GM04503 (cell line): ENCODE measurements at places on chromosomes 1 and 21.

- no peak for DNase-seq
These were observed 64.6 kb downstream of the IER5 start for GRCh38 chr1:181152892-181153633.

GRCh38 chr1:59972216-59972927 is 45.8 kb upstream of the CYP2J2 start:
- no peak for DNase-seq

DNA sequence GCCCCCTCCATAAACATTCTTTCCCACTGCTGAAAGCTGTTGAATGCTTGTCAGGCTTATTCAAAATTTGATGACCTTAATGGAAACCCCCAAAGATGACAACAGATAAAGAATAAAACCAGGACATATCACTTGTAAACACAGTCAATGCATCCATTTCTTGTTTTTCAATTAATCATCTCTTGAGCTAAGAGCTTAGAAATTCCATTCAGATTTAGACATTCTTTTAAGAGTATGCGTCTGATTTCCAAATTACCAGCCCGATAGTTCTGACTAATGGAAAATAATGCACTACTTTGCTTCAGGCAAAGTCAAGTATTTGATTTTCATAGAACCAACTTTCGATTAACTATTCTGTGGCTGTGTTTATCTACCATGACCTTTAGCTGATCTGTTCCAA is 100.6 kb upstream of the RUNX1 start:
- DNase-seq, result no peak

DNA sequence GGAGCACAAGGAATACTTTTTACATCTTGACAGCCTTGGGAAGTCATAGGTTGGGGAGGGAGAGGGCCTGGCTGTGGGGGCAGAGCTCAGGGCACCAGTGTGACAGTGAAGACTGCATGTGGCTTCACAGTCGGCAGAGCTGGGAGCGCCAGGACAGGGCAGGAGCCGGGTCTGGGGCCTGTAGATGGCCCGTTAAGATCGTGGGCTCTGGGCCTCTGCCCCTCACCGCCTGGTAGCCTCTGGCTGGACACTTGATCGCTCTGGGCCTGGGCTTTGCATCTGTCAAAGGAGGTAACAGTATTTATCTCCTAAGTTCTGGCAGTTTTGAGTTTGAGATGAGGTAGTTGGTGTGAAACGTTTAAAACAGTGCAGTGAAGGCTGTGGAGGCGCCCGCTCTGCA is 4.8 kb downstream of the SLX9 start:
- DNase-seq, result no peak

DNA sequence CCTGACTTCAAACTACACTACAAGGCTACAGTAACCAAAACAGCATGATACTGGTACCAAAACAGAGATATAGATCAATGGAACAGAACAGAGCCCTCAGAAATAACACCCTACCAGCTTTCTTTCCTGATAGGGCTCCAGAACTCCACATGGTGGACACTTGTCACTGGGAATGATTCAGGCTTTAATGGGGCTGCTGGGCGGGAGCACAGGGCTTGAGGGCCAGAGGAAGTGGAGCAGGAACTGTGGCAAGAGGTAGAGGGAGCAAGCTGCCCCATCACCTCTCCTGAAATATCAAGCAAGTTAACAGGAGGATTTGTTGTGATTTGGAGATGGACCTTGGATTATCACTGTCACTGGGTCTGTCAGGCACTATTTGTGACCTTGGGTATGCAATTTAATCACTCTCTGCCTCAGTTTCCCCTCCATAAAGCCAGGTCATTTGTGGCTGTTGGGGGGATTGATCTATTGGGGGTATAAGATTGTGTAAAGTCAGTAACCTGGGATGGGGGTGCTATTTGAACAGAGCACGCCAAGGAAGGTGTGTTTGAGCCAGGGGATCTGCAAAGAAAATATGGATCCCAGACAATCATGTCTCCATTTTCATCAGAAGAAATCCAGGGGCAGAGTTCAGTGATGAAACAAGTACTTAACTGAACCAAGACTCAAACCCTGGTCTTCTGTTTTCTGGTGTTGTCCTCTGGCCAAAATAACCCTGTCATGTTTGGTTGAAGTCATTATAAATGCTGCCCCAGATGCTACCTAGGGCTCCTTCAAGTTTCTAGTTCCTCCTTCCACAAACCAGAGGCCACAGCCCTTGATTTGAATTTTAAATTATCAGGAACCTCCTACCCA is 25.2 kb downstream of the ETS2 start:
- DNase-seq, result no peak

DNA sequence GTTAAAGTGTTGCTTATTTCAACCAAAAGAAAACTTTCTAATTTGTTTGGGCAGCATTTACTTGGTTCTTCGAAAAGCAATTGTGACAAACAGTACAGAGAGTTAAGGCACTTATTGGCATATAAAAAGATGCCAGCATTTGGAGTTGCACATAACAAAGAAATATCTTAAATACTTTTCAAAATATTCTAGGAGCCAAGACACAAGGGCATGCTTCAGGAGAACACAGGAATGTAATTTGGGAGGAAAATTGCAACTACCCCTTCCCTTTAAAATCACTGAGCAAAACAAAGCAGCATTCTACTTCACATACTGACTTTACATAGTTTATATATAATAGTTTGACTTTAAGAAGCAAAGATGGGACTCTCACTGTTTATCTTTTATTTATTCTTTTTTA is 4.6 kb upstream of the TIE1 start:
- no peak for DNase-seq
